Aorta (tissue), 5 donors: ENCODE measurements at places on chromosomes 1 and 21. TPM values are rescaled to one million over a fixed set of nuclear protein-coding genes. Genes with fewer than 3 reads are reported as not detected.

TRABD2B gene
- 6.5 TPM for polyA plus RNA-seq

FOXD2 gene
- 0.38 TPM for polyA plus RNA-seq

NR0B2 gene
- 28.0 TPM for polyA plus RNA-seq

TRIM58 gene
- not detected for polyA plus RNA-seq

MNDA gene
- polyA plus RNA-seq, result 1.8 TPM

CFAP126 gene
- polyA plus RNA-seq, result not detected

WNT4 gene
- not detected for polyA plus RNA-seq

ANGPTL3 gene
- polyA plus RNA-seq, result 0.13 TPM

DCST1 gene
- not detected for polyA plus RNA-seq

SV2A gene
- 4.3 TPM for polyA plus RNA-seq

SLC5A9 gene
- polyA plus RNA-seq, result 3.5 TPM

BRINP2 gene
- polyA plus RNA-seq, result not detected

KRTAP11-1 gene
- not detected for polyA plus RNA-seq

ALX3 gene
- not detected for polyA plus RNA-seq

RIPPLY3 gene
- 0.05 TPM for polyA plus RNA-seq

MOB3C gene
- polyA plus RNA-seq, result 14.8 TPM

EYA3 gene
- polyA plus RNA-seq, result 5.0 TPM

CCDC185 gene
- not detected for polyA plus RNA-seq

RAB3B gene
- 0.13 TPM for polyA plus RNA-seq

BSND gene
- polyA plus RNA-seq, result not detected

FYB2 gene
- polyA plus RNA-seq, result 1.5 TPM

CYP4A11 gene
- polyA plus RNA-seq, result 0.10 TPM

BARHL2 gene
- polyA plus RNA-seq, result not detected

RBBP4 gene
- 31.4 TPM for polyA plus RNA-seq

OXCT2 gene
- polyA plus RNA-seq, result not detected
